Neural progenitor cell (in vitro differentiated cells): ENCODE measurements at places on chromosomes 4 and X. TPM values are rescaled to one million over a fixed set of nuclear protein-coding genes. Genes with fewer than 3 reads are reported as not detected.

Gene SMARCA1
- 92.1 and 149 TPM in 2 replicates for total RNA-seq

Gene EGFL6
- total RNA-seq = 0.19 and 1.2 TPM in 2 replicates

Gene HADH
- 37.2 and 49.9 TPM in 2 replicates for total RNA-seq

Gene FAM184B
- total RNA-seq = 0.03 TPM in 1 of 2 replicates, not detected in the other

Gene ASB9
- total RNA-seq = 0.77 and 1.1 TPM in 2 replicates

Gene GAGE12F
- total RNA-seq = not detected in 2 replicates

Gene ANOS1
- 31.3 and 45.7 TPM in 2 replicates for total RNA-seq

Gene BEX2
- 37.5 and 45.4 TPM in 2 replicates for total RNA-seq

Gene CPLX1
- total RNA-seq = not detected in 2 replicates

Gene USP51
- 6.6 and 8.6 TPM in 2 replicates for total RNA-seq

Gene TMEM150C
- total RNA-seq = 3.8 and 5.7 TPM in 2 replicates

Gene PLXNB3
- total RNA-seq = 0.25 and 0.71 TPM in 2 replicates

Gene CFI
- total RNA-seq = not detected in 2 replicates

Gene RAB39B
- 6.3 and 8.7 TPM in 2 replicates for total RNA-seq

Gene CNGA1
- 0.37 and 1.5 TPM in 2 replicates for total RNA-seq

Gene SPANXB1
- total RNA-seq = not detected in 2 replicates

Gene RHOXF2
- not detected in 2 replicates for total RNA-seq

Gene GPR82
- total RNA-seq = not detected in 2 replicates

Gene HELT
- total RNA-seq = not detected in 2 replicates

Gene CENPVL1
- 0.56 and 2.0 TPM in 2 replicates for total RNA-seq

Gene NKRF
- total RNA-seq = 11.2 and 17.4 TPM in 2 replicates

Gene GABRE
- 0.92 and 1.1 TPM in 2 replicates for total RNA-seq

Gene LONRF3
- total RNA-seq = 0.25 and 0.39 TPM in 2 replicates

Gene C4orf36
- 5.7 and 8.6 TPM in 2 replicates for total RNA-seq

Gene UGT2A3
- total RNA-seq = not detected in 2 replicates

Gene SPATA4
- 0.09 TPM in 1 of 2 replicates, not detected in the other for total RNA-seq

Gene GASK1B
- not detected in 2 replicates for total RNA-seq

Gene PNPLA4
- 17.4 and 40.0 TPM in 2 replicates for total RNA-seq

Gene XAGE1A
- not detected in 2 replicates for total RNA-seq

Gene L1CAM
- total RNA-seq = 0.49 and 1.7 TPM in 2 replicates

Gene WWC2
- total RNA-seq = 31.7 and 39.6 TPM in 2 replicates

Gene TMPRSS11B
- not detected in 2 replicates for total RNA-seq

Gene CENPVL3
- total RNA-seq = 4.6 and 6.2 TPM in 2 replicates

Gene MND1
- 42.2 and 74.6 TPM in 2 replicates for total RNA-seq

Gene UGT2B11
- total RNA-seq = not detected in 2 replicates

Gene ADH7
- total RNA-seq = not detected in 2 replicates

Gene FRMPD3
- total RNA-seq = 0.04 and 0.28 TPM in 2 replicates

Gene TMSB4X
- total RNA-seq = 2,407 and 3,462 TPM in 2 replicates

Gene ITM2A
- 1.8 and 2.2 TPM in 2 replicates for total RNA-seq

Gene TRIM61
- not detected in 2 replicates for total RNA-seq
